ENCODE measurements at places on chromosomes 1 and 21. TPM values are rescaled to one million over a fixed set of nuclear protein-coding genes. Genes with fewer than 3 reads are reported as not detected.

SHE gene
- total RNA-seq = 12.8 TPM

LRRC38 gene
- total RNA-seq = 0.23 TPM

CCDC18 gene
- total RNA-seq = 2.2 TPM

B3GALNT2 gene
- total RNA-seq = 70.7 TPM

FAM72C gene
- 1.4 TPM for total RNA-seq

Measured in gastroesophageal sphincter (tissue), 4 donors.